ENCODE measurements at places on chromosomes 11 and 22.

- DNase-seq: no peak
These were observed 7.5 kb downstream of the CFL1 start for GRCh38 chr11:65850217-65851082.

DNA sequence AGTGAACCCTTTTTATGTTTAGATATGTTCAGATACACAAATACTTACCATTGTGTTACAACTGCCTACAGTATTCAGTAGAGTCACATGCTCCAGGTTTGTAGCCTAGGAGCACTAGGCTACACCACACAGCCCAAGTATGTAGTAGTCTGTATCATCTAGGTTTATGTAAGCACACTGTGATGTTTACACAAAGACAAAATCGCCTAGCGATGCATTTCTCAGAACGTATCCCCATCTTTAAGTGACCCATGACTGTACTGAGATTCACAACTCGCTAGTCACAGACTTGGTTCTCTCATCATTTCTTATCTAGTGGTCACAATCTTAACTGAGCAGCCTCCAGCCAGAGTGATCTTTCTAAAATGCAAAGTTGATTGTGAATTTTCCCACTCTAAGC is 119.2 kb downstream of the RASSF10 start:
- DNase-seq: no peak

DNA sequence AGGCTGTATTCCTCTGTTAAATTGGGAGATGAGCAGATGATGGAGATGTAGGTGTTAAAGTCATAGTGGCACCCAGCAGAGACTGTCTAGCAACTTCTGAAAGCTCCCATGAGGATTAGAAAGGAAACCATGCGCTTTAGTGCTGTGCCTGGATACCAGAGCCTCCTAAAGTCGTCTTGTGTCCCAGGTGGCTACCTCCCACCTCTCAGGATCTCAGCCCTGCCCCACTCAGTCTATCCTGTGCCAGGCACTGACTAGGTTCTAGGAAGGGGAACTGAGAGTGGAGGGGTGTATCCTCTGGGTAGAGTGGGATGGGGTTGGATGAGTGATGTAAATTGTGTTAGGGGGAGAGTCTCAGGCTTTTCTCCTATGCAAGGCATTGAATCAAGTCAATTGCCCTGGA is 60.2 kb downstream of the KIAA1671 start:
- DNase-seq: no peak

DNA sequence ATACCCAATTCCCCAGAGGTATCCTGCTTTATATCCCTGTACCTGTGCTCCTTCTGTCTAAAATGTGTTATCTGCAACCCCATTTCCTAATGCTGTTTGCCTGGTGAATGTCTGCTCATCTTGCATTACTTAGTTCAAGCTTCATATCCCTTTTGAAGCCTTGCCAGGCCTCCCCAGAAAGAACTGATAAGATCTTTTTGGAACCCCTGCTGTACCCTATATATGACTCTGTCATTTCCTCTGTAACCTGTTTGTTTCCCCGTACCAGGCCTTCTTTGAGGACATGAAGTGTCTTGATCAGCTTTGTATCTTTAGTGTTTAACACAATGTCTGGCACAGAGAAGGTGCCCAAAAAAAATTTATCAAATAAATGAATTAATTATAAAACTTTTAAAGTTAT is 77.6 kb downstream of the LIF start:
- DNase-seq: no peak

- DNase-seq: no peak
These were observed 10.5 kb upstream of the PATL1 start for GRCh38 chr11:59679347-59679746.

DNA sequence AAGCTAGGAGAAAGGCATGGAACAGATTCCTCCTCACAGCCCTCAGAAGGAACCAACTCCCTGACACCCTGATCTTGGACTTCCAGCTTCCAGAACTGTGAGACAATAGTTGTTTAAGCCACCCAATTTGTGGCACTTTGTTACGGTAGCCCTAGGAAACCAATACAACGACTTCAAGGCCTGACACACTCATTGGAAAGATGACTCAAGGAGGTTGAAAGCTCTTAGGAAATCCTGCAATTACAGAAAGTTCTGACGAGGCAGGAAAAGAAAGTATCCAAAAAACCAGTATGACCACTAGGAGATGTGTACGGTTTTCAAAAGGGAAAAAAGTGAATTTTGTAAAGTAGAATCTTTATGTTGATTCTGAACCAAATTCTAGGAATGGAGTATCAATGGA is 161.4 kb downstream of the SWAP70 start:
- DNase-seq: no peak

- DNase-seq: no peak
These were observed 7.6 kb downstream of the PLEKHB1 start for GRCh38 chr11:73653996-73654395.

GRCh38 chr22:37824674-37825641 is 1.8 kb downstream of the GALR3 start:
- DNase-seq: no peak

DNA sequence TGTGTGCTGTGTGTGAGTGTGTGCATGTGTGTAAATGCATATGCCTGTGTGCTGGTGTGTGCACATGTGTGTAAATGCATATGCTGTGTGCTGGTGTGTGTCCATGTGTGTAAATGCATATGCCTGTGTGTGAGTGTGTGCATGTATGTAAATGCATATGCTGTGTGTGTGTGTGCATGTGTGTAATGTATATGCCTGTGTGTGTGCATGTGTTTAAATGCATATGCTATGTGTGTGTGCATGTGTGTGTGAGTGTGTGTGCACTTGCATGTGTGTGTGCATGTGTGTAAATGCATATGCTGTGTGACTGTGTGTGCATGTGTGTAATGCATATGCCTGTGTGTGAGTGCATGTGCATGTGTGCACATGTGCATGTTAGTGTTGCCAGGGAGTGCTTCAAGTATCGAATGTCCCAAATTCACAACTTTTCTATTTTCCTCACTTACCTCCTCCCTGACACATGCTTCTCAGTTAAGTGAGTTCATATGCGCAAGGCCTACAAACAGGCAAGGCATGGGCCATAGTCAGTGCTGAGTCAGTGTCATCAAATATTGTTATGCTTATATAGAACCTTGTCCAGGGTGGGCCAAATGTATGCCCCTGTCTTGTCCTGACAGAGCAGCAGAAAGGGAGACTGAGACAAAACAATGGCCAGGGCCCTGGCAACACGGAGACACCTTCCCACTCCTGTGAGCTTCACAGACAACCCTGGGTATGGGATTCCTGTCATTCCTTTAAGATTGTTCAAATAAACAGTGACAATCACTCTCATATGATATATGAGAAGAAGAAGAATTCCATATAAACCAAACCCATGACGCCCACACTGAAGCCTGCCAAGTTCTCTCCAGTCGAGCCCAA is 38.6 kb downstream of the GGTLC2 start:
- no peak for DNase-seq

GRCh38 chr11:127023991-127024390 is 23.4 kb upstream of the KIRREL3 start:
- no peak for DNase-seq

GRCh38 chr11:28337701-28338100 is 229.5 kb downstream of the METTL15 start:
- no peak for DNase-seq

DNA sequence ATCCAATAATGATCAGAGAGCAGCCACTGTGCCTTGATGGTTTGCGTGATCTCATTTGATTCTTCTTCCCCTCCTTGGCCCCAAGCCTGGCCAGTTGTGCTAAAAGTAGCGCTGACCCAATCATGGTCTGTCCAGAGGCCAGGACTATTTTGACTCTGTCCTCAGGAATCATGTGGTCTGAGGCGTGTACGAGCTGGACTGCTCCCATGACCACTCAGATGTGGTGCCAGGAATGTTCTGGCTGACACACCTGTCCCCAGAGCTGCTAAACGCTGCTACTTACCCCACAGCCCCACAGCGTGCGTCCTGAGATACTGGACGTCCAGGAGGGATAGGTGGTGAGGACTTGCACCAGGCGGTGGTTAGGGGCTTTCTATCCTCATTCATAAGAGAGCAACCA is 70.5 kb downstream of the FEZ1 start:
- no peak for DNase-seq

DNA sequence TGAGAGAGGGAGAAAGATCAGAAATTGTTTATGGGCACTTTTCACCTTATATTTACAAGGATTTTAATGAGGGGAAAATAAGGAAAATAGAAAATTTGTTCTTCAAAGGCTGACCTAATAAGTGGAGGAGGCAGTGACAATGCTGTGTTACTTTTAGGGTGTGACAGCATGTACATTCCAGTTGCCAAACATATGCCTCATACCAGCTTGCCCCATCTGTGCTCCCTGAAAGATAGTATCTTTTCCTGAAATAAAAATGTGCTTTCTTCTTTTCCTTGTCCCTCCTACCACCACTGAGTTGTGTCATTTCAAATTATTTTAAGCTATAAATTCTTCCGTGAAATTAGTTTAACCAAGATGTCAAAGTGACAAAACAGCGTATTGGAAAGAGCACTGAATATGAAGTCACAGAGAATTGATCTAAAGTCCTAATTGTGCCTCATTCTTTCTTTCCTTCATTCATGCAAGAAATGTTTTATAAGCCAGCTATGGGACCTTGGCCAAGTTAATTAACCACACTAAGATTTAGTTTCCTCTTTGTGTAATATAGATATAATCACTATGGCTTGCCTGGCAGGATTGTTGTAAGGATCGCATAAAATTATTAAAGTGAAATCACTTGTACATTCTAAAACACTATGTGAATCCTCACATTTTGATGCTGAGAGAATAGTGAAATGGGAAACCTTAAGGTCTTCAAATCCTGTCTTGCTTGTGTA is 1307.5 kb upstream of the TENM4 start:
- no peak for DNase-seq

- peak; percentile 87 for DNase-seq
These were observed 39.7 kb downstream of the TPBGL start for GRCh38 chr11:75280227-75280701.

GRCh38 chr11:2433106-2433925 is 11.0 kb downstream of the TRPM5 start:
- DNase-seq: no peak

DNA sequence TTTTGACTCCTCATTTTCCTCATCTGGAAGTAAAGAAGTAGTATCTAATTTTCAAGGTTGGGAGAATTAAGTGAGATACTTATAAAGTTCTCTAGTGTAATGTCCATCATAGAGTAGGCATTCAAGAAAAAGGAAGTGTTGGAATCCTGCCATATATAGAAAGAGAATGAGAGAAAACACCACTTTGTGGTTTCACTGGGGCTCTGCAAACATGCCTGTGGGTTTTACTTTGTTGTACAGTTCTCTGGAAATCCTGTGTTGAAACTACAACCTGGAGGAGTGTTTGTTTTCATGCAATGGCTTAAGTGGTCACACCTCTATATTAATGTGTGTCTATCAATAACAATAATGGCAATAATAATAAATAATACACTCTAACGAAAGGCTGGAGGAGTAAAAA is 741.7 kb downstream of the NELL1 start:
- no peak for DNase-seq

DNA sequence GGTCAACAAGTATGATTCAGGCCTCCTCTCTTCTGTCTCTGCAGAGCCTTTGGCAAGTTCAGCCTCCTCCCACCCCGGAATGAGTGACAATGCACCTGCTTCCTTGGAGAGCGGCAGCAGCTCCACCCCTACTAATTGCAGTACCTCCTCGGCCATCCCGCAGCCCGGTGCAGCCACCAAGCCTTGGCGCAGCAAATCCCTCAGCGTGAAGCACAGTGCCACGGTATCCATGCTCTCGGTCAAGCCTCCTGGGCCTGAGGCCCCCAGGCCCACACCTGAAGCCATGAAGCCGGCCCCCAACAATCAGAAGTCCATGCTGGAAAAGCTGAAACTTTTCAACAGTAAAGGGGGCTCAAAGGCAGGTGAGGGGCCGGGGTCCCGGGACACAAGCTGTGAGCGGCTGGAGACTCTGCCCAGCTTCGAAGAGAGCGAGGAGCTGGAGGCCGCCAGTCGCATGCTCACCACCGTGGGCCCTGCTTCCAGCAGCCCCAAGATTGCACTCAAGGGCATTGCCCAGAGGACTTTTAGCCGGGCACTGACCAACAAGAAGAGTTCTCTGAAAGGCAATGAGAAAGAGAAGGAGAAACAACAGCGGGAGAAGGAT is 220.6 kb downstream of the NAV2 start:
- no peak for DNase-seq

DNA sequence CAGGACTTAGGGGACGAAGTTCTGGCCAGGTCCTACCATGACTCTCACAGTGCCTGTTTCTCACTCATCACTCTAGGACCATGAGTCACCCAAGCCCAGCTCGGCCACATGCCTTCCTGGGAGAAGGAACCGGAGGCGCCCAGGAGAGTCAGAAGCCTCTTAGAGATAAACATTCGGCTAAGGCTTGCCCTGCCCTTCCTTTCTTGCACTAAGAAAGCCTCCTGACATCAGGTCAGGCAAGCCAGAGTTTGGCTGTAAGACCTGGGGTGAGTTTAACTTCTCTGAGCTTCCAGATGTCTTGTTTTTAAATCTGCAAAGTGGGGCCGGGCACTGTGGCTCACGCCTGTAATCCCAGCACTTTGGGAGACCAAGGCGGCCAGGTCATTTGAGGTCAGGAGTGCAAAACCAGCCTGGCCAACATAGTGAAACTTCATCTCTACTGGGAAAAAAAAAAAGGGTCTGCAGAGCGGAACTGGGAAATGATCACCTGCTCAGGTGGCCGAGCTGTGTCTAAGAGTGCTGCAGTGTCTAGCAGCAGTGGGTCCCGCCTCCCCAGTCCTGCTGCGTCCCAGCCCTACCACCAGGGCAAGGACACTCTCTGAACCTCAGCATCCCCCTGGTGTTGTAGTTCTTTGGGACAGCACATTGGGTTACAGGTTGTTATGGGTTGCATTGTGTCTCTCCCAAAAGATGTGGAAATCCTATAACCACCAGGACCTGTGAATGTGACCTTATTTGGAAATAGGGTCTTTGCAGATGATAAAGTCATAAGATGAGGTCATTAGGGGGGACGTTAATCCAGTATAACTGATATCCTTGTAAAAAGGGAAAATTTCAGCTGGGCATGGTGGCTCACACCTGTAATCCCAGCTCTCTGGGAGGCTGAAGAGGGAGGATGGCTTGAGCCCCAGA is 1.8 kb upstream of the CARS1 start:
- no peak for DNase-seq

DNA sequence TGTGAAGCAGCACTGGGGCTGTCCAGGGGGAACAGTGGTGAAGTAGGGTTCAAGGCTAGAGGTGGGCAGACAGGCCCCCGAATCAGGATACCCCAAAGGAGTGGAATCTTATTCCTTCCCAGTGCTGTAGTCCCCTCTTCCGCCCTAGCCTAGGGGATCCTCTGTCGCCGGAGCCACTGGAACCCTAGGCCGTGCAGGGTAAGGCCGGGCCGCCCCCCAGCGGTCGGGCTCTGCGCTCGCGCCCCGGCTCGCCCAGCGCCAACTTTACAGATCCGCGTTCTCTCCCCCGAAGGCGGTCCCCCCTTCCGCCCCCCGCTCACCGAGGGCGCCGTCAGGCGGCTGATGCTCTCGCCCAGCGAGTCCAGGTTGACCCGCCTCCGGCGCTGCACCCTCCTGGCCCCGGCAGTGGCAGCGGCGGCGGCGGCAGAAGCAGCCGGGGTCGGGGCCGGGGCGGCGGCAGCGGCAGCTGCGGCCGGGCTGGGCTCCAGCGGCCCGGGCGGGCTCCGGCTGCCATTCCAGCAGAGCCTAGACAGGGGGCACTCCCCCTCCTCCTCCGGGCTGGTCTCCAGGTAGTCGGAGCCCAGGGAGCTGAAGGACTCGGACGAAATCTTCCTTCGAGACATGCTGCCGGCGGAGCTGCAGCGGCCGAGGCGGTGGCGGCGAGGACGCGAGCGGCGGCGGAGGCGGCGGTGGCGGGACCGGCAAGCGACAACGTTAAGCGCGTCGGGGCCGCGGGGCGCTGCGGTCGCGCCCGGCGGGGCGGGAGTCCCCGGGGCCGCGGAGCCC is 650 bp downstream of the GUCY1A2 start:
- peak; percentile 64 for DNase-seq

Measured in neural crest cell (in vitro differentiated cells).